HepG2 (cell line): ENCODE measurements at places on chromosomes 5 and 9. TPM values are rescaled to one million over a fixed set of nuclear protein-coding genes. Genes with fewer than 3 reads are reported as not detected.

DNA sequence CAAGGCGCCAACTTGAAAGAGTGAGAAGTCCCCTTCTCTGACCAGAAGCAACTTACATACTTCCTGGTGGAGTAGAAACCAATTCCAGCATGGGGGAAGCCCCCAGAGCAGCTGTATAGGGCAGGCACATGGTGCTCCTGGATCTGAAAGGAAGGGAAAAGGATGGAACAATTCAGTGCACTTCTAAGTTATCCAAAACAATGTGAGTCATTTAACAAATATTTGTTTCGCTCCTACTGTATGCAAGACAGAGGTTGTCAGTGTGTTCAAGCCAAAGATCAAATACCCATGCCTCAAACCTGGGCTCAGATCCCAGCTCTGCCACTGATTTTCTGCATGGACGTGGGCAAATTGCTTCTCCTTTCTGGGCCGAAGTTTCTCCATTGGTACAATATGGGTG, 67.1 kb downstream of the LHX2 start:
- H3K4me1 ChIP-seq: peaks cover 27% of the 10 kb centered on the region
- DNase-seq: peak; percentile 75
- no peaks in the 10 kb centered on the region; the same call in 2 of the 3 replicates for H3K27me3 ChIP-seq
- H3K4me3 ChIP-seq: peak overlapping the region; percentile 5; the same call in 1 of the 2 replicates
- no peaks in the 10 kb centered on the region for H3K36me3 ChIP-seq

DNA sequence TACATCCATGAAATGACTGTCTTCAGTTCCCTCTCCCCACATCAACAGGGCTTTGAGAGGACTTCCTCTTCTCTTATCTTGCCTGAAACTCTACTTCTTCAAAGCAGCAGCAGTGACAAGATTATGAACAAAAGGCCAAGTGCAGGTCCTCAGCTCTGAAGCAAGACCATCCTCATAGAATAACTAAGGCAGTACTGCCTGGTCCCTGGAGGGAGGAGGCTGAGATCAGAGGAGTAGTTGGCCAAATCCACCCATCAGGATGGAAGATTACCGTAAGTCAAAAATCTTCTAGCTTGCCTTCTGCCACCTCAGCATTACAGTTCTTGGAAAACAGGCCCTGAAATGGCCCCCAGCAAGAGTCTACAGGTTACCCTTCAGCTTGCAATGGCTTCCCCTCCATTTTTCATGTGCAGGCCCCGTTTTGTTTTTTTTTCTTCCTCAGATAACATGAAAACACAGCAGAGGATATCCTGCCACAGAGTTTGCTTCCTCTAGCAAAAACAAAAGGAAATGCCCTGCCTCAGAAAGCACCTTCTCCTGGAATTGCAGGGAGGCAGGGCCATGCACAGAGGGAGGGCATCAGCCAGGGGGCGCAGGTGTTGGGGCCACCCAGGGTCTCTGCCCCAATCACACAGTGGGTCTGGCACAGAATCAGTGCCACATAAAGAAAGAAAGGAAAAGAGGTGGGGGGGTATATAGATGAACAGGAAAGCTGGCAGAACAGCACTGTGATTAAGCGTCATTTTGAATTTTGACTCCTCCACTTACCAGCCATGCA, 40.0 kb downstream of the KLHL3 start:
- H3K4me1 ChIP-seq: 0 out of 2 replicates have a peak, but pooled peaks cover 7% of the 10 kb centered on the region
- no peak overlapping the region for H3K4me3 ChIP-seq
- DNase-seq: no peak
- H3K27ac ChIP-seq: no peak overlapping the region
- peaks cover 8% of the 10 kb centered on the region; the same call in 1 of the 3 replicates for H3K27me3 ChIP-seq
- no peaks in the 10 kb centered on the region for H3K36me3 ChIP-seq

DNA sequence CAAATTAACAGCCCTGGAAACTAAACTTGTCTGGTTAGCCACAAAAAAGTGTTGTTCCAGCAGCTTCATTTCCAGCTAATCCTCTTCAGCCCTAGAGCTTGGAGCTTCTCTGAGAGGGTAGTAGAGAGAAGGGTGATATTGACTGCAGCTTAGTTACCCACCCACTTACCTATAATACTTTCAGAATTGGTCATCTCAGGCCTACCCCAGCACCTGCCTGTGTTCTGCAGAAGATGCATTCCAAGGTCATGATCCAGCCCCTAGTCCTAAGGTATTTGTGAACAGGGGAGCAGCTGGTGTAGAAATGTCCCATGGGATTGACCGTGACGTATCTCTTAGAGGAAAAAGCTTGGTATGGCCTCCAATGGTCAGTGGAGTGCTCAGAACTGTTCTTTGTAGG, 289.0 kb downstream of the NR3C1 start:
- no peak for DNase-seq
- no peak overlapping the region for H3K27ac ChIP-seq
- H3K36me3 ChIP-seq: 0 out of 3 replicates have a peak, but pooled peaks cover 2% of the 10 kb centered on the region
- H3K27me3 ChIP-seq: no peaks in the 10 kb centered on the region
- no peak overlapping the region for H3K4me3 ChIP-seq
- H3K4me1 ChIP-seq: peaks cover 8% of the 10 kb centered on the region

- no peaks in the 10 kb centered on the region for H3K36me3 ChIP-seq
- H3K4me1 ChIP-seq: no peaks in the 10 kb centered on the region
- no peaks in the 10 kb centered on the region for H3K27me3 ChIP-seq
- H3K4me3 ChIP-seq: no peak overlapping the region
Observed at GRCh38 chr5:144085381-144085780, 85.1 kb downstream of the YIPF5 start.

GRCh38 chr5:128212191-128212806, 128.7 kb downstream of the SLC12A2 start:
- peaks cover 4% of the 10 kb centered on the region; the same call in 1 of the 3 replicates for H3K27me3 ChIP-seq
- no peak overlapping the region for H3K4me3 ChIP-seq
- no peak overlapping the region for H3K27ac ChIP-seq

- H3K4me3 ChIP-seq: no peak overlapping the region
- H3K27me3 ChIP-seq: no peaks in the 10 kb centered on the region
- no peak overlapping the region for H3K27ac ChIP-seq
- peaks cover 85% of the 10 kb centered on the region for H3K4me1 ChIP-seq
Observed at GRCh38 chr5:14155075-14155474, 11.9 kb downstream of the TRIO start.

GRCh38 chr5:138725153-138725817, 27.9 kb upstream of the CTNNA1 start:
- peak; percentile 57 for DNase-seq
- peaks cover 76% of the 10 kb centered on the region for H3K4me1 ChIP-seq
- H3K4me3 ChIP-seq: peak overlapping the region; percentile 31; the same call in 1 of the 2 replicates
- no peaks in the 10 kb centered on the region for H3K27me3 ChIP-seq
- H3K36me3 ChIP-seq: no peaks in the 10 kb centered on the region
- H3K27ac ChIP-seq: peak overlapping the region; percentile 90

DNA sequence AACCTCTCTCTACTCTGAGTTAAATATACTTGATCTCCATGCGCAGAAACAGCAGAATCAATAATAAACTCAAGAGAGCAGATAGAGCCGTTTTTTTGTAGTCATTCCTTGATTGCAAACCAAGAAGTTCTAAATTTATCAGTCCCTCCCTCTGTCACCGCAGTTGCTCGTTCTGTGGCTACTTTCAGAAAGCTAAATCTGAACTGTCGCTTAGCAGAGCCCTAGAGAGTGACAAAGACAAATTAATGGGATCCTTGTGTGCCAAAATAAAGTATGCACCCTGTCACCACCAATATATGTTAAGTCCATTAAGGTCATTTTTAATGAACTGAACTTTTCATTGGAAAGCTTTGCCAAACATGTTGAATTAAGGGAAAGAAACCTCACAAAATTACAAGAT, 218.3 kb downstream of the ADAMTSL1 start:
- H3K27me3 ChIP-seq: no peaks in the 10 kb centered on the region
- no peak overlapping the region for H3K27ac ChIP-seq
- no peak for DNase-seq
- H3K4me1 ChIP-seq: no peaks in the 10 kb centered on the region
- no peaks in the 10 kb centered on the region for H3K36me3 ChIP-seq

- H3K4me3 ChIP-seq: no peak overlapping the region
- no peaks in the 10 kb centered on the region for H3K36me3 ChIP-seq
- H3K27me3 ChIP-seq: peaks cover 3% of the 10 kb centered on the region; the same call in 1 of the 3 replicates
Observed at GRCh38 chr5:81830596-81830995, 79.7 kb upstream of the SSBP2 start.

- H3K27me3 ChIP-seq: no peaks in the 10 kb centered on the region; the same call in 2 of the 3 replicates
- H3K36me3 ChIP-seq: no peaks in the 10 kb centered on the region
- H3K4me1 ChIP-seq: no peaks in the 10 kb centered on the region
- DNase-seq: no peak
- no peak overlapping the region for H3K4me3 ChIP-seq
Observed at GRCh38 chr5:170421826-170422225, 32.7 kb upstream of the KCNMB1 start.

The SH3TC2 gene
- polyA plus RNA-seq: 0.27 and 0.34 TPM in 2 replicates

The SLC36A3 gene
- polyA plus RNA-seq: not detected in 2 replicates

The CDH9 gene
- polyA plus RNA-seq: 0.03 and 0.21 TPM in 2 replicates
